T-helper 2 cell (primary cell): ENCODE measurements at places on chromosomes 13 and 19.

GRCh38 chr13:96935901-96936300, 58.4 kb downstream of the OXGR1 start:
- DNase-seq, result no peak

GRCh38 chr13:78193846-78194245, 275.2 kb upstream of the EDNRB start:
- DNase-seq, result no peak

DNA sequence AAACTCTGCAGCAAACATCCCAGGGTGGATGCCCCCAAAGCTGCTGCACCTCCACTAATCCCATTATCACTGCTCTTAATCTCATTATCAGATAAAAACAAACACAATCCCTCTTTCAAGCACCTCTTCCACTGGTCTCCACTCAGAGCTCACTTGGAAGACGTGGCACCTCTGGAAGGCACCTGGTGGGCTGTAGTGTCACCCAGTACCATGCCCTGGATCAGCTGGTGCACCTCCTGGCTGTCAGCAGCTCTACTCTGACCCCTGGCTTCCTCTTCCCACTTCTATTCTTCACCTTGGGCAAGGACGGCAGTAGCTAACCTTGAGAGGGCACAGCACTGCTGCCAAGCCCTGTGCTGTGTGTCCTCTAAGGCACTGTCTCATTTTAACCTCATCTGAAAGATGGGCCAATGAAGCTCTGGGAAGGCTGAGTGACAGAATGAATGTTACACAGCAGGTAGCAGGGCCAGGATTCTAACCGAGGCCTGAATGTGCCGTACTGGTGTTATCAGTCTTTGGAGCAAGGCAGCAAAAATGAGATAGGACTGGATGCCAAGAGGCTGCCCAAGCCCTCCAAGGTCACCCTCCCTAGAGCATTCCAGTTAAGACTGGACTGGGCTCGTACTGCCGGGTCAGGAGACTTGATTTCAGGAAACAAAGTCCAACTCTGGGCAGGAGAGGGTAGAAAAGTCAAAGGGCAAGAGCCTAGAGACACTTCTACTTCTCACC, 7.4 kb downstream of the BRD4 start:
- no peak for DNase-seq

DNA sequence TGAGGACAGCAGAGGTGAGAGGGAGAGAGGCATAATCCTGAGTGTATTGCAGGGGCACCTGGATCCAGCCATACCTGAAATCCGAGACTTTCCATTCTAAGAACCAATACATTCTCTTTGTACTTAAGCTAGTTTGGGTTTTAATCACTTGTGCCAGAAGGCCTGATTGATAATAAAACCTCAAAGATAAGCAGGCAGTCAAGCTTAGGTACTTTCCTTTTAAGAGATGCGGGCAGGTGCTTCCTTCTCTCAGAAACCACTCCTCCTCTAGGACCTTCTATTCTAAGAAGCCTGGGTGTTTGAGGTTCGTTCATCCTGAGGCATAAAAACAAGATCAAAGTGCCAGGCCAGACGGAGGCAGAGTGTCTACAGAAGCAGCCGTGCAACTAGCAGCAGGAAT, 22.2 kb downstream of the FAM187B start:
- peak; percentile 61 for DNase-seq

- DNase-seq, result no peak
These were observed 2.8 kb upstream of the CERS4 start for GRCh38 chr19:8206147-8207087.

DNA sequence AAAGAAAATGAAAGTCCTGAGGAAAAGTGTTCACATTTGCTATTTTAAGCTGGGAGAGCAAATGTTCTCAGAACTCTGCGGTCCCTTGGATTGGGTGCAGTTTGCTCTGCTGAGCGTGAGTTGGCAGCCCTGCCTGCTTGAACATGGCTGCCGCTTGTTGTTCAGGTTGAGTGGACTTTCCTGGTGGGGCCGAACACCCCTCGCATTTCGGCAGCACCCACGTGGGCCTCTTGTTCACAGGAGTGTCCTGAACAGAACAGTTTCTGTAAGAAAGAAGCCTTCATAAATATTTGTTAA, 10.8 kb upstream of the RNF113B start:
- DNase-seq, result no peak

DNA sequence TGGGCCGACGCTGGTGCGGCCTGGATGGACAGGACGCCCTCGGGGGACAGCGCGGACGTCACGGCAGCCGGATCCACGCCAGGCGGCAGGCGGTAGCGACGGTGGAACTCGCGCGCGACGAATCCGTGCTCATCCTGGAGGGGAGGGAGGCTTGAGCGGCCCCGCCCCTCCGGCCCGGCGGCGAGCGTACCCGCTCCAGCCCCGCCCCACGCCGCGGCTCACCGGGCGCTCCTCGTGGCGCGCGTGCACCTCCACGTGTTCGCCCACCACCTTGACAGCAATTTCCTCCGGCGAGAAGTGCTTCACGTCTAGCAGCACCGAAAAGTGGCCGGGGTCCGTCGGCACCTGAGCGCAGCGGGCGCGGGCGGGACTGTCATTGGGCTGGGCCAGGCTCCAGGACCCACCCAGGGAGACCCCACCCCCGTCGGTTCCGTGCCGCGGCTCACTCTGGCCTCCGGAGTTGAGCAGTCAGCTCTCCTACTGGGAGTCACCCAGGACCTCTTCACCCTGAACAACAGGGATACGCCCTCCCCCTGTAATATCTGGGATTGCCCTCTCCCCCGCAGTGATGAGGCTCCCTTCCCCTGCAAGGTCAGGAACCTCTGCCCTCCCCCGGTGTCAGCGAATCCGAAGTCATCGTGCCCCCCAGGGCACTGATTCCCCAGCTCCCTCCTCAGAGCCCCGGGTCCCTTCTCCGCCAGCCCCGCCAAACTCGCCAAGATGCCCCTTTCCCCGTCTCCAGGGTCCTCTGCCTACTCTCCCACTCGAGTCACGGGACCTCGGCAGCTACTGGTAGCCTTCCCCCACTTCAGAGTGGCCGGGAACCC, 1.1 kb downstream of the HSPB6 start:
- DNase-seq, result peak; percentile 11

DNA sequence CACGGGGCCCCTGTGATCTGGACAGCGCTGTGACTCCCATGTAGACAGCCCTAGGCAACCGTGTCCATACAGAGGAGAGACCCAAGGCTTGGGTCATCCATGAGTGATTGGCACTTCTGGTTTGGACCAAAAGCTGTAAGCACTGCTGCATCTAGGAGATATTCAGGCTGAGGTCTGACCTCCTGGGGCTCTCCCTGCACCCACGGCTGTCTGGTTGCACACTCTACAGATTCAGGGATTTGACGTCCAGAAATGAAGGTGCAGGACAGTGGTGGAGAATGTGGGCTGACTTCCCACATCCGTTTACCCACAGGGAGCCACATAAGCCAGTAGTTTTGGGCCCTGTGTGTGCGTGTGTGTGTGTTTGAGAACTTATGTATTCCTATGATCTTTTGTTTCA, 76.2 kb upstream of the ARHGEF7 start:
- no peak for DNase-seq

DNA sequence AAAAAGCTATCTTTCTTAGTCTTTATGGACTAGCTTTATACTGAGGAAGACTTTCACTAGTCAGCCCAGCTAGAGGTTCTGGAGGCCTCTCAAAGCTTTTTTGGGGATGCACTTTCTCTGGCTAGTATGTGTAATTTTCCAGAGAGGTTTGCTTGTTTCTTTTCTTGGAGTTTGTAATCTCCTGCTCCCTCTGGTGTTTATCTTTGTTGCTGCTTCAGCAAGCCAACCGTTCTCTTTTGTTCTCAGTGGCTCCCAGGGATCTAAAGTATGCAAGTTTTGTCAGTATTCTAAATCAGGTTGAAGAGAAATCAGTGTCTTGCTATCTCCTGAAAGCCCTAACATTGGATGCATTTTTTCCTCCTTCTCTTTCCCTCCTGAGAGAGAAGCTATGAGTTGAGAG, 121.1 kb upstream of the MYO16 start:
- no peak for DNase-seq

GRCh38 chr13:29799041-29799440, 51.4 kb downstream of the UBL3 start:
- peak; percentile 27 for DNase-seq

- DNase-seq, result no peak
These were observed 7.0 kb downstream of the HIF3A start for GRCh38 chr19:46303691-46304397.

- DNase-seq, result no peak
These were observed 723.9 kb upstream of the ARGLU1 start for GRCh38 chr13:107291875-107292274.

DNA sequence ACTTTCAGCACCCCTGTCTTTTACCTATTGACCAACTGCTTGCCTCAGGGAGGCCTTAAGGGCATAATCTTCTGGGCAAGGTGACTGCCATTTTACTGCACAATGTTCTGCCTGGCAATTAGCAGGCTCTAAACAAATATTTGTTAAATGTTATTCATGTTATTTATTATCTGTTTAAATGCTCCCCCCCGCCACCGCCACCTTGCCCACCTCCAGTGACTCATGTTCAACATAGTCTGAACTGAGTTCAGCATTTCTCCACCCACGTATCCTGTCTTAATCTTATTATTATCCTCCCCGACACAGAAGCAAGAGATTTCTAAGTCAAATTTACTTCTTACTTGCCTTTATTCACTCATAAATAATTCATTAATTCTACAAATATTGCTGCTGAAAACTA, 144.8 kb downstream of the LIG4 start:
- DNase-seq, result no peak

GRCh38 chr13:113430378-113431110, 22.7 kb downstream of the ADPRHL1 start:
- DNase-seq, result no peak

GRCh38 chr19:57850553-57851017, 926 bp downstream of the ZNF587 start:
- no peak for DNase-seq

DNA sequence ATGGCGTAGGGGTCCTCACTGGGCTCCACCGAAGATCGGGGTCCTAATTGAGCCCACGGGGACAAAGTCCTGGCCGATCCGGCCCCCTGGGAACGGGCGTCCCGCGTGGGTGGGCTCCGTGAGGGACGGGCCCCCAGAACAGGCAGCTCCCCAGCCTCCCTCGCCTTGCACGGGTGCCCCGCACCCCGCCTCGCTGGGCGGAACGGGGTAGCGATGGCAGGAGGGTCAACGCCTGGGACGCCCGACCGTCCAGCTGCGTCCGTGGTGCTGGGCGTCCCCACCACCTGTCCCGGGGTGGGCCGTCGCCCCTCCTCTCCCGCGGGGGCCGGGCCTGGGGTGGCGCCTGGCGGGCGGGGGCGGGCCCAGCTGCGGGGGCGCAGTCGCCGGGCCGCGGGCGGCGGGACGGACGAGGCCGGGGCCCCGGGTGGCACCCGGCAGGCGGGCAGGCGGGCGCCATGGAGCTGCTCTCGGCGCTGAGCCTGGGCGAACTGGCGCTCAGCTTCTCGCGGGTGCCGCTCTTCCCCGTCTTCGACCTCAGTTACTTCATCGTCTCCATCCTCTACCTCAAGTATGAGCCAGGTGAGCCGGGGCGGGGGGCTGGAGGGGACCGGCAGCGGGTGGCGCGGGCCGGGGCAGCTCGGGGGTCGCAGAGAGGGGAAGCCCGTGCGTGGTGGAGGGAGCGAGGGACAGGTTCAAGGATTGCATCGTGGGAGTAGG, at the start of gene TMEM38A:
Gene TMEM38A (plus strand): TSS at position 377 of the 717 bp plus-strand sequence. CDS start 79 bp downstream, at position 456.
- DNase-seq, result peak; percentile 42

DNA sequence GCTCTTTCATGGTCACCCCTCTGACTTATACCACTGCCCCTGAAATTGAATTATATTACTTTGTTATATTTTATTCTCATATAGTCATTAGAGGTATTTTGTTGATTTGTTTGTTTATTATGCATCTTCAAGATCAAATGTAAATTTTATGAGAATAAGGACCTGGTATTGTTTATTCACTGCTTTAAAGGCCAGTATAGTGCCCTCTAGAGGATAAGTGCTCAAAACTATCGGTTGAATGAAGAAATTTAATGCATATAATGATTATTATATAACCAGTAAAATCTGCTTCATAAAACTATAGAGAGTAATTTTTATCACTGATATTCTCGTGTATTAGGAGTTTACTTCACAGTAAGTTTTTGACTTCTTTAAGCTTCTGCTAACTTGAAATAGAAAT, 1401.9 kb downstream of the SLITRK1 start:
- no peak for DNase-seq

DNA sequence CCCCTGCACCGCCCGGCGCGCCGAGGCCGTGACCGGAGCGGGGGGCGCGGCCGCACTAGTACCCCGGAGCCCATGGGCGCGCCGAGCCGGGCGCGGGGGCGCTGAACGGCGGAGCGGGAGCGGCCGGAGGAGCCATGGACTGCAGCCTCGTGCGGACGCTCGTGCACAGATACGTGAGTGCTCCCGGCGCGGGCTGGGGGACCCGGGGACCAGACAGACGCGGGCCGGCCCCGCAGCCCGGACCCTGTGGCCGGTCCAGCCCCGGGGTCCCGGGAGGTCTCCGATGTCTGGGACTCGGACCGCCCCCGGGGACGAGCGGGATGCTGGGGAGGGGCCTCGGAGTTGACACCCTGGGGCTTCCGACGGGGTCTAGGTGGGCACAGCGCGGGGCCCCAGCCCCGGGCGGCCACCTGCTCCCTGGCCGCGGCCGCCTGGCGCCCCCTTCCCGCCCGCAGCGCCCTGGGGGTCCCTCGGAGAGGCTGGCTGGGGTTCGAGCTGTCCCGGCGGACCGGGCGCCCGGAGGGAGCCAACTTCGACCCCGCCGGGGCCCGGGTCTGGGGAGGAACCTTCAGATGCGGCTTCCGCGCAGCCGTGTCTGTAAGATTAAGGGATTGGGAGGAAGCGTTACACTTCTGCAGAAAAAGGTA, 568 bp downstream of the ATP11A start:
- DNase-seq, result no peak

DNA sequence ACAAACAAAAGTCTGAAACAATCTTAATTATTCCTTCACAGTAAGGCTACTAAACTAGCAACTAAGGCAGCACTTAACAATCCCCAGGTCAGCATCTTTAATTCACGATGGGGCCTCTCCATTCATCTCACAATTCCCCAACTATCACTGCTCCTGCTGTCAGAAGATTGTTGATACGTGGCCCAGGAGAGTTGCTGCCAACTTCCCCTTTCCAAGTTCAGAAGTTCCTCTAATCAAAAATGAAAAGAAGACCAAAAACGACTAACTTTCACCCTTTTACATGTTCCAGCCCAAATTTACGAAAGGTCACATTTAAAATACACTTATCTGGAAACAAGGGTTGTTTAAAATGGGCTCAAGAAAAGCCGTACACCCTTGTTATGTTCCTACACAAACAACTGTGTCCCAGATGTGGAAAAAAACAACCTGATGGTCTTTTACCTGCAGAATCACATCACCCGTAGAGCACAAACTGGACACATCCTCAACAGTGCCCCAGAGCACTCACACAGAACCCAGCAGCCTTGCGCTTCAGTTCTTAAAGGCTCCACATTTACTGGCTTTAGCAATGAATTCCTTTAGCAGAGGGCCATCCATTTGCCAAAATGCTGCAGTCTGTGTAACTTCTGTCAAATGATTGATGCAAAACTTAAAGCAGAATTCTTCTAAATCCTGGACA, 38.0 kb downstream of the PHF11 start:
- no peak for DNase-seq

- DNase-seq, result peak; percentile 34
These were observed at the start of gene CADM4 for GRCh38 chr19:43639519-43640423. Gene CADM4 (minus strand): TSS chr19:43639850. CDS start chr19:43639790, 60 bp downstream.

DNA sequence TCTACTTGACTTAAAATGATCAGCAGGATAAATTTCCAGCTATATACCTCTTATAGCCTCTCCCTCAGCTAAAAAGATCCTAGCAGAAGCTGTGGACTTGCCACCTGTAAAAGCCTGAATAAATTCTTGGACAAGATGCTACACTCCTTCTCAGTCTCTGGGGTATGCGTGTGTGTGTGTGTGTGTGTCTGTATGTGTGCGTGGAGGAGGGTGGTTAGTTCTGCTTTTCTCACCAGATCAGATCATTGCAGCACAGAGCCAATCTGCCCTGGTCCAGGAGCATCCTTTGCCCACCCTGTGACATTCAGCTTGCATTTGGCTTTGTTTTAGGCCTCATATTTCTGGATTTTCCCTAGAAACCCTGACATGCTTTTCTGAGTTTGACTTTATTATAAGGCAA, 438.3 kb downstream of the RFC3 start:
- no peak for DNase-seq
